ENCODE measurements at places on chromosomes 6 and 20.

- no peak for DNase-seq
These were observed 72.2 kb downstream of the RPP40 start for GRCh38 chr6:4931530-4932227.

- DNase-seq = no peak
These were observed 135.1 kb downstream of the FAM83B start for GRCh38 chr6:54981647-54982046.

GRCh38 chr6:95410168-95410567 is 167.2 kb upstream of the MANEA start:
- no peak for DNase-seq

DNA sequence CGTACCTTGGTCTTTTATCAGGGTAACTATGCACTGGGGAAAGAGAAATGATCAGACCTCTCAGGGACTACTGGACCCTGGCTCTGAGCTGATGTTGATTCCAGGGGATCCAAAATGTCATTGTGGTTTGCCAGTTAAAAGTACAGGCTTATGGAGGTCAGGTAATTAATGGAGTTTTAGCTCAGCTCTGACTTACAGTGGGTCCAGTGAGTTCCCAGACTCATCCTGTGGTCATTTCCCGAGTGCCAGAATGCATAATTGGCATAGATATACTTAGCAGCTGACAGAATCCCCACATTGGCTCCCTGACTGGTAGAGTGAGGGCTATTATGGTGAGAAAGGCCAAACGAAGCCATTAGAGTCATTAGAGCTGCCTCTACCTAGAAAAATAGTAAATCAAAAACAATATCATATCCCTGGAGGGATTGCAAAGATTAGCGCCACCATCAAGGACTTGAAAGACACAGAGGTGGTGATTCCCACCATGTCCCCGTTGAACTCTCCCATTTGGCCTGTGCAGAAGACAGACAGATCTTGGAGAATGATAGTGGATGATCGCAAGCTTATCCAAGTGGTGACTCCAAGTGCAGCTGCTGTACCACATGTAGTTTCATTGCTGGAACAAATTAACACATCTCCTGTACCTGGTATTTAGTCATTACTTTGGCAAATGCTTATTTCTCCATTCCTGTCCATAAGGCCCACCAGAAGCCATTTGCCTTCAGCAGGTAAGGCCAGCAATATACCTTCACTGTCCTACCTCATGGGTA is 152.4 kb downstream of the THBS2 start:
- no peak for DNase-seq

- no peak for DNase-seq
These were observed 56.5 kb downstream of the PTPRK start for GRCh38 chr6:128463942-128464341.

- DNase-seq = no peak
These were observed 95.9 kb downstream of the NFATC2 start for GRCh38 chr20:51446656-51447055.

GRCh38 chr6:99236010-99236409 is 113.5 kb downstream of the FAXC start:
- DNase-seq = no peak
